Natural killer cell (primary cell): ENCODE measurements at places on chromosomes 12 and 14. TPM values are rescaled to one million over a fixed set of nuclear protein-coding genes. Genes with fewer than 3 reads are reported as not detected.

ZDHHC22 gene
- not detected for total RNA-seq

OAS2 gene
- total RNA-seq = 48.2 TPM

VPS29 gene
- 94.3 TPM for total RNA-seq

KIF26A gene
- total RNA-seq = not detected

CHD8 gene
- 167 TPM for total RNA-seq

MYH7 gene
- not detected for total RNA-seq

CLMN gene
- 2.0 TPM for total RNA-seq

MLF2 gene
- 117 TPM for total RNA-seq

TTC6 gene
- total RNA-seq = not detected

GDF3 gene
- total RNA-seq = not detected
